ENCODE measurements at places on chromosomes 3 and 15.

- DNase-seq = no peak
Measured at GRCh38 chr15:73015493-73015892, 36.8 kb upstream of the NEO1 start.

DNA sequence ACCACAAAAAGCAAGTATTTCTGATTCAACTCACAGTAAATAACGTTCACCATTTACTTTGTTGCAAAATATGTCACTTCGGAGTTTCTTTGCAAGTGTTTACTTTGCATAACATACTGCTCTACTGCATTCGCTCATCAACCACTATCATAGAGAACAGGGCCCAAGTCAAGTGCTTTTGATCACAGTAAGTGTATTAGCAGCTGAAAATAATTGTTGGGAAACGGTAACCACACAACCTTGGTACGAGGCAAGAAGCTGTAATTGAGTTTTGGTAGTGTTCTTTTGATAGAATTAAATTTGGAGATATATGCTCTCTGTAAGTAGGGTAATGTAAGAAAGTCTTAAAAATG, 80.1 kb downstream of the SATB1 start:
- DNase-seq = no peak

- DNase-seq = no peak
Measured at GRCh38 chr3:138901567-138901966, 45.4 kb downstream of the FOXL2 start.

DNA sequence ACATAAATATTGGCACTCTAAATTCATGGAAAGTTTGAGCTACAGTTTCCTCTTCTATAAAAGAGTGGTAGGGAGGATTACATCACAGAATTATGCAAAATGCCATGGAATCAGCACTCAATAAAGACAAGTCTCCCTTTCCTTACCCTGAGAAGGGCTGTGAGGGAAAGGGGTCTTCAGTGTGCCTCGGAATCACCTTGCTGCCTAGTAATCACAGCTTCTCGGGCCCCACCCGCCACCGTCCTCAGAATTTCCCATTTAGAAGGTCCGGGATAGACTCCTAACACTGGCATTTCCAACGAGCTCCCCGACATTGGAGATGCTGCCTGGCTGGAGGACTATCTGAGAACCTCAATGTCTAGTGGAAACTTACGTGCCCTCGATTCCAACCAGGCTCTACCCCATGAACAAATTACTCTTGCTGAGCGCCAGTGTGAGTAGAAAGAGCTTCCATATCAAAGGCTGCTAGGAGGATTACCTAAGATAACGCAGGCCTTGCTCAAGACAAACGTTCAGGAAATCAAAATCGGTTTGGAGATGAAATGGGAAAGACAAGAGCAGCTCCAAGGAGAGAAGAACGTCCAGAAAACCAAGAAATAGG, 92.1 kb upstream of the CHD2 start:
- peak; percentile 66 for DNase-seq

- DNase-seq = no peak
Measured at GRCh38 chr15:60718661-60719069, 239.7 kb upstream of the ICE2 start.

GRCh38 chr15:85097725-85098124, 116.1 kb downstream of the PDE8A start:
- peak; percentile 13 for DNase-seq

- no peak for DNase-seq
Measured at GRCh38 chr3:100864471-100865250, 128.6 kb downstream of the ABI3BP start.

DNA sequence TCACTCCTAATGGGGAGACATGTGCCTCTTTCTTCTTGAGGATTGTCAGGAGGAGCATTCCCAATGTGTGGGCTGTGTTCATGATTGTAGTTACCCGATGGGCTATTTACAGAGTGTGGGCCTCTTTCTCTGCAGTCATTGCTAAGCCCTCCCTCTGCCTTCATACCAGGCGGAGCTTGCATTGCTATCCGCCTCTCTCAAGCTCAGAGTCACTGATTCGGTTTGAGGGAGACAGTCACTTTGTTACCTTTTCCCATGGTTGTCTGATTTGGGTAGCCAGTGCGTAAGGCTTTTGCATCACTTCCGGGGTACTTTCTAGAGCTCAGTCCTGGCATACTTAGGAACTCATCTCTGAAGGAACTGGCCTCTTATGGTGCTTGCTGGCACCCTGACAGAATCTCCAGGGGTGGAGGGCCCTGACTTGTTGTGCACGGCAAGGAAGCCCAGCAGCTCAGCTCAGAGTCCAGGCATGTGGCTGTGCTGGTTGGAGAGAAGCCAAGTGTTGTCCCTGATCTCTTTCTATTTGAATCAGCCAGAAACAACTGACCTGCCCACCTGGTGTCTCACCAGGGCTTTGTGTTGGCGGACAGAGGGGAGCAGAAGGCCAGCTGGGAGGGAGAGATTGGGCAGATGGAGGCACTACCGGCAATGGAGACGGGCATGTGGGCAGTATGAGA, 79.8 kb downstream of the EPHB1 start:
- DNase-seq = no peak

DNA sequence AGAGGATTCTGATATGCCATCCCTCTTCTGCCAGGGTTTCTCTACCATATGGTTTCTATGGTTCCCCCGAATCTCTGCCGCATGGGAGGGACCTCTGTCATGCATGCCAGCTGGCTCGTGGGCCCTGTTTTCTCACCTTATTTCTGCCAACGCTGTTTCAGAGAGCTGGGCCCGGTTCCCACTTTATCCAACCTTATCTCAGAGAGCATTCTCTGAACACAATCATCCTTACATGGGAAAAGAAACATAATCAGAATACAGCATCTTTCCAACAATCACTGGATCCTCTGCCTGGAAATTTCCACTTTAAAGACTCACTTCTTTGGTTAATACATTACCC, 234.5 kb upstream of the ZBTB20 start:
- DNase-seq = no peak

DNA sequence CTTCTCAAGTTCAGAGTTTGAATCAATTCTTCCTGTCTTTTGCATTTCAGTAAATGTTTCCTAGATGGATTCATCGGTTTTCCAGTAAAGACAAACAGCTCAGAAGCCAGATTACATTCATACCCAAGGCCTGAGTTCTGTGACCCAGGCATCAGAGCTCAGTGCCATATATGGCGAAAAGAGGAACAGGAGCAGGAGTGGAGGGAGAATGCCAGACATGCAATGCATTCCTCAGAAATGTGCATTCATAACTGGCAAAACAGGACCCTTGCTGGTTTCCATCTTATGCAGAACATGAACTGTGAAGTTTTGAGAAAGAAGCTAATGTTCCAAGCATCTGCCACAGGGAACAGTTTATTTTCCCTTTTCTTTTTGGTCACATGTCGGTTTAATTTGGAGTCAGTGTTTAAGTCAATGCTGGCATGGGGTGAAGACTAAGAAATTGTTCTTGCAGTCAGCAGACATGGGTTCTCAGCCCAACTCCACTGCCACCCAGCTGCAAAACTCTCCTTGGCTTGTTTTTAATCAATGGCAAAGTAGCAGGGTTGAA, 116.5 kb downstream of the LPP start:
- DNase-seq = peak; percentile 73
